NCI-H2107 (cell line): ENCODE measurements at places on chromosomes 4 and X.

GRCh38 chrX:150202641-150203247 lies 160.4 kb upstream of the MAMLD1 start:
- DNase-seq = no peak

GRCh38 chr4:46953564-46953963 lies 39.8 kb downstream of the GABRA4 start:
- no peak for DNase-seq

DNA sequence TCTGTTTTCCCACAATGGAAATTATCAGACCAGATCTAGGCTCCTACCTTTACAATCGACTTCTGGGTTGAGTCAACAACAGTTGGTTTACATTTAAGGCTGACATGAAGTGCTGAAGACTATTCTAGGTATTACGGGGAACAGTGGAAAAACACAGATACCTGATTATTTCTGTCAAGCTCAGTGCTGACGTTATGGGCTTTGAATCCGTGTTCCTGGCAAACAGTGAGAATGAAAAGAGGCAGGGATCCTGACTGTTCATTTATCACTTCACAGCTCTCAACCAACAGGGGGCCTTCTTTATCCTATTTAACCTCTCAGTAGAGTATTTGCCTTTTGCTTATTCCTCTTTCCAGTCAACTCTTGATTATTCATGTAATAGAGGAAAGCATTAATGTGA lies 43.1 kb downstream of the TMEM164 start:
- no peak for DNase-seq

GRCh38 chr4:88592600-88593448 lies 544 bp downstream of the HERC3 start:
- no peak for DNase-seq

GRCh38 chr4:30863021-30863420 lies 142.9 kb downstream of the PCDH7 start:
- DNase-seq = no peak

DNA sequence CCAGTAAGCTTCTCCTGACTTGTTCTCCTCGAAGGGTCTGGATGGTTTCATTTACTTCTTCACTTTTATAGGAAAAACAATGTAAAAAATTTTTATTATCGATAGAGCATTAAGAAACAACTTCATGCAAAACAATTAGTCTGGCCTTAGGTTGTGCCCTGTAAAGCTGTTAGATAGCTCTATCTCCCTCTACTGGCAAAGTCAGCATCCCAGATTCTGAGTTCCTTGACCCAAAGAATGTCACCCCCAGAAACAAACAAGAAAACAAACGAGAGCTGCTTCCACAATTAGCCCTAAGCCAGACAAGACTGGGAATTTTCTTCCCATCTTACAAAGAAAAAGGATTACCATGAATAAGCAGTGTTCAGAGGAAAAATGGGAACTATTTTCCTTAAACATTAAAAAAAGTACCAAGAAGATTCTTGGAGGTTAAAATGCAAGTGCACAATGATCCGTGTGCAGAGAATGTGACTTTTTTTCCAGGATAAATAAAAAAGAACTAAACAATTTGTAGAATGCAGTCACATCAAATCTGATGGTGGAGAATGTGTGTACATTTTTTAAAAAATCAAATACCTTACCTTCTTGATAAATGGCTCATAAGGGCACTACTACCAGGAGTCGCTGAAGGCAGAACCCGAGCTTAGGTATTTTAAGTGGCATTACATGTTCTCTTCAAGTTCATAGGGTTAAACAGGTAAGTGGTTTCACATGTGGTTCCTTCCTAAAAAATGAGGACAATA lies 293.2 kb downstream of the FBXO8 start:
- no peak for DNase-seq

- no peak for DNase-seq
These were observed 72.7 kb downstream of the FRMPD4 start for GRCh38 chrX:12210971-12211370.

DNA sequence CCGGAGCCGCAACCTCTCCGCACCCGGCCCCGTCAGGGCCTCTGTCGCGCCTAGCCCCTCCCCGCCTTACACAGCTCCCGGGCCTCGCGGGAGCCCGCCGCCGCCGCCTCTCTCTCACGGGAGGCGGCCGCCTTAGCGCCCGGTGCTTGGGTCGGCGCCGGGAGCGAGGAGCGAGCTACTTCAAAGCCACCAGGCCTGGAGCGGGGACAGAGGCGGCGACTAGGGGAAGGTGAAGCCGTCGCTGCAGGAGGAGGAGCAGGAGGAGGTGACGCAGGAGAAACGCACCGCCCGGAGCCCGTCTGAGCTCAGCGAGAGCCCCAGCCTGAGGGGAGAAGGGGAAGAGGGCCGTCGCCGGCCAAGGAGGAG lies 250 bp downstream of the USP9X start:
- no peak for DNase-seq
